ENCODE measurements at places on chromosomes 6 and 20.

GRCh38 chr20:57586943-57587277, 26.0 kb downstream of the PCK1 start:
- no peak for DNase-seq

DNA sequence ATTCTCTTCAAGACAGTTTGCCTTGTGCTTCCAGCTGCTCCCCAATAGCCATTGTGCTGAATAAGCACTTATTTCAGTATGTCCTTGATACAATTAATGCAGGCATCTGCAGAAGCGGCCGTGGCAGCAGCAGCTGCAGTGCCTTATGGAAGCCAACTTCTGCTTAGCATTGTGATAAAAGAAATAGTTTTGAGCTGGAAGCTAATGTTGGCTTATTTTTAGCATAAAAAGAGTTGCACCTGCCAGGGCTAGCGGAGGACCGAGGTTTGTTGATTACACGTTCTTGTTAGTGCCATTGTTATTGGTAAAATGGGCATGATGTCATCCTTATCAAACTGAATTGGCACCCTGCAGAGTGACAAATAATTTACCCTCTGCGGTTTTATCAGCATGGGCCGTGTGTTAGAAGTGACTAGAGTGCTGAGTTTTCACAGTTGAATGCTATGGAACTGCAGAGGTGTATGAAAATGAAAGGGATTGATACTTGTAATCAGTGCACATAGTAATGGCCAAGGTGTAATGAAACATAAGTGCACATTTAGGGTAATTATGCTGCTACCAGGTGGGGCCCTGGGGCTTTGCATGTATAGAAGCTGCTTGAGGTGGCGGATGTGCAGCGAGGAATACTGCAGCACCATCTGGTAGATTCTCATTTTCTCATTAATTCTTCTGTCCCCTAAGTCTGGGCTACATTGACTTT, 334.3 kb downstream of the CDKAL1 start:
- no peak for DNase-seq

DNA sequence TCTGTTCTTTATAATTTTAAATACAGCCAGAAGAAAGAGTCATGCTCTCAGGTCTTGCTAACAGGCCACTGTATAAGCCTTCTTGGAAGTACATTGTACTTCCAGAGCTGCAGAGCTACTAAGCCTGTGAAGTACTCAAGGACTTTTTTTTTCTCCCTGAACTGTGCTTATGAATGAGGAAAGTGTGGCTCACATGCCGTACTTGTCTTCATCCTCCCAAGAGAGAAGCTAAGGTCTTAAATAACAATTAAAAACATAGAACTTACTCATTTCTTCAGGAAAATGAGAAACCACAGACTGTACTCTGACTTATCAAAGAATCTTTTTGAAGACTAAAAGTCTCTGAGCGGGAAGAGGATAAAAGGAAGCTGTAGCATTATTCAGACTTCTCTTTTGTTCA, 218.3 kb downstream of the HTR1B start:
- DNase-seq: no peak

DNA sequence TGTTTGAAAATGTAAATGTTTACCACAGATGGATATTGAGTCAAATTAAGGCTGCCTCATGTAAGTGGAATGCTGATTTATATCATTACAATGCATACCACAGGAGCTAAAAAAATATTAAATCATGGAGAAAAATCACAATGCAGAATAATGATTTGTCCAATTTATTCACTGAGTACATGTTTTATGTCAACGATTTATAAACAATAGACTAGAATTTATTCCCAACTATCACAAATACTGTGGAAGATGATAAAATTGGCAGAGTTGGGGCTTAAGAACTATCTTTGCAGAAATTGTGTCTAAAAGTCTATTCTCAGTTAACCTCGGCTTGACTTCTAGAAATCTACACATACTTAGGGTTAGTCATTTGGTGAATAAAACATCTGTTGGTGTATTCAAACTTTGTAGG, 472.1 kb upstream of the MARCKS start:
- DNase-seq: no peak

DNA sequence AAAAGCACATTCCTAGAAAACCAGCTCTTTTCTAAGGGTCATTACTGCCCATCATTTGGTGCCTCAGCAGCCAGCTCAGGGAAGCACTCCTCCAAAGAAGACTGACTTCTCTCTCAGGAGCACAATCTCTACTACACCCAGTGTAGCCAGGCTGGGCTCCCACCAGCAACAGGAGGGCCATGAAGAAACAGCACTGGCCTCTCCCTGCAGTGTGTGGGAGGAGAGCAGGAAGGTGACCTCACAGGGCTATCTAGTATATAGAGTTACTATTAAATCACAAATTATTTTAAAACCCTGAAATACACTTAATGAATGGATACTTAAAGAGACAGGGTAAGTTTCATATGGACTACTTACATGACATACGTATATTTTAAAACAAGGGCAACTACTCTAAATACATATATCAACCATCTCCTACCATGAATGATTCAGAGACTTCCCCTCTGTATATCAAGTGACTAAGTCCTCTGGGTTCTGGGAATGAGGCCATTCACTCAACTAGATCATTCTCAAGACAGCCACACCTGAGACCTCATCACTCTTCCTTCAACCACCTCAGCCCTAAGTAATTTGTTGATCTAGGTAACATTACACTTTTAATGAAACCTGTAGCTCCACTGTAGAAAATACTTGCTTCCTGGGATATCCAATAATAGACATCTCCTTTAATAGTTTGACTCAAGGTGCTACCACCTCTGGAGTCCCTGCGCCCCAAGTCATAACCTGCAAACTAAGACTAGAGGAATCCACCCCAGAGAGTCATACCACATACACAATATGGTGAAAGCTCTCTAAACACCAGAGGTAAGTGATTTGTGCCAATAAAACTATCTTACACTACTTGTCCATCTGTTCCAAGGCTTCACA, 25.2 kb downstream of the TBX18 start:
- DNase-seq: no peak

GRCh38 chr20:1264727-1265126, 1.4 kb upstream of the SNPH start:
- DNase-seq: no peak

DNA sequence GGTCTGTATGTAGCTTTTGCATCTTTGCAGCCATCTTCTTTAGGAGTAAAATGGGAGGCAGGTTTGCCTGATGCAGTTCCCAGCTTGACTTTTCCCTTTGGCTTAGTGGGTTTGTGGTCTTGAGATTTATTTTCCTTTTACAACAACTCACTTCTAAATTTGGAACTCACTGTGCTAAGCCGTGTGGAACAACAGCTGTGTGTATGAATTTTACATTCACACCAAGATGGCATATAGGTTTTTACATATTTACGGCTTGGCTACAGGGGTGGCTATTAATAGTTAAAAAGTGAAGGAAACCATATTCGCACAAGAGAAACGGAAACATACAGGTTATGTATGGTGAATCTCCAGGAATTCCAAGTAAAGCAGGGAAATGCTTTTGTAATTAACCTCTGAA, 2.5 kb downstream of the TTLL2 start:
- DNase-seq: no peak

GRCh38 chr6:157682856-157683481, 140.1 kb upstream of the SNX9 start:
- DNase-seq: no peak

DNA sequence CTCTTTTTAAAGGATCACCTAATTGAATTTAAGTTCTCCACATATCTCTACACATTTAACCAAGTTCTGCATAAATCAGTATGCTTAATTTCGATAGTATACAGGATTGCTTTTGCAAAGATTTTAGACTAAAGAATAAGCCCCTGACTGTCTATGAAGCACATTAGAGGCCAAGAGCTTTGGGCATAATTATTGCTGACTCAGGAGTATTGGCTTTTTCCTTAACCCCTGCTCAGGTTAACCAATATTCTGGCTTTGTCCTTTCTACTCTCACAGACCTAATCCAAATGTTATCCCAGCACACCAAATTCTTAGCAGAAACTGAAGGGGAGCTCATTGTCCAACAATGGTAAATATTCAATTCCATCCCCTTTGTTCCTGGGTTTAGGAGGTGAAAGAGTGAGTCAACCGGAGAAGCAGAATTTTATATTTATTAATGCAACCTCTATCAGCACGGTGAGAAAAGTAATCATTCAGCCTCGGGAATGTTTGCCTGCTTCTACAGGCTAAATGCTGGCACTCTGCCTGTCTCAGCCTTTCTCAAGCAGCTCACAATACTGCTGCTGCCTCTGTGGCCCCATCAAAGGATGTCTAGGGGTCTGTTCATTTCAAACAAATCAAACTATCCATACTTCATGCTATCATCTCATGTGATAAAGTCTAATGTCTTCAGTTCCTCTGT, 125.0 kb downstream of the SIM1 start:
- DNase-seq: no peak

- DNase-seq: no peak
Measured at GRCh38 chr6:118489990-118490389, 58.1 kb upstream of the PLN start.
